ENCODE measurements at places on chromosomes 5 and 9.
A peak's percentile ranks its signal among the peaks of the same experiment; 100 is the strongest.

GRCh38 chr5:170503990-170504596 lies at the start of gene KCNIP1:
TSS of gene KCNIP1 (plus strand) at chr5:170504020.
- DNase-seq = no peak

- DNase-seq = no peak
Observed at GRCh38 chr9:83669067-83669466, 38.7 kb downstream of the UBQLN1 start.

GRCh38 chr5:36305571-36306326 lies 4.0 kb upstream of the RANBP3L start:
- no peak for DNase-seq

DNA sequence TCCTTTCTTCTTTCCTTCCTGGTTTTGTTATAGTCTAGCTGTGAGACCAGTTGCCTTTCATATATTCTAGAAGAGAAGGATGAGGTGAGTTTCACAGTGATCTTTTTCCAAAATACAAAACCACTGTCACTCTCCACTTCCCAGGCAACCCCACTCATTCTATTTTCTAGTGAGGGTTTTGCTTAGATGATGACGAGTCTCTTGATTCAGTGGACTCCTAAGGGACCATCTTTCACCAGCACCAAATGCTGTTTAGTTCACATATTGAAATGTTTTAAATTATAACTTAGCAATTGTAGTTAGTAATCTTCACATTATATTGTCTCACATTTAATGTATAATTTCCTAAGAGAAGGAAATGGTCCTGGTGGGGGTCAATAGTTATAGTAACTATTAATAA lies 25.2 kb downstream of the PIK3R1 start:
- DNase-seq = no peak

GRCh38 chr5:153987301-153987700 lies 51.4 kb downstream of the FAM114A2 start:
- DNase-seq = no peak

- DNase-seq = no peak
Observed at GRCh38 chr9:6945816-6946215, 188.0 kb downstream of the KDM4C start.

DNA sequence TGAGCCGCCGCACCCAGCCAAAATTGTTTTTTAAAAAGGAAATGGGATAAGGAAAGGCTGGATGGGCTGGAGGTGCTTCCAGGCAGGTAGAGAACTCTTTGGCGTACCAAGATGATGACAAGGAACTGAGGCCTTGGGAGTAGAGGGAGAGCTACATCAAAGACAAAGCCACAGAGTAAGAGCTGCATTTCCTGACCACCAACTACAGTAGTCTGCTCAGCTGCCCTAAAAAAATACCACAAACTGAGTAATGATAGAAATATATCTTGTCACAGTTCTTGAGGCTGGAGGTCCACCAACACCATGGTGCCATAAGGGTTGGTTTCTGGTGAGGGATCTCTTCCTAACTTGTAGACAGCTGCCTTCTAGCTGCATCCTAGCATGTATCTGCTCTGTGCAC lies 8.2 kb downstream of the OR1K1 start:
- no peak for DNase-seq

DNA sequence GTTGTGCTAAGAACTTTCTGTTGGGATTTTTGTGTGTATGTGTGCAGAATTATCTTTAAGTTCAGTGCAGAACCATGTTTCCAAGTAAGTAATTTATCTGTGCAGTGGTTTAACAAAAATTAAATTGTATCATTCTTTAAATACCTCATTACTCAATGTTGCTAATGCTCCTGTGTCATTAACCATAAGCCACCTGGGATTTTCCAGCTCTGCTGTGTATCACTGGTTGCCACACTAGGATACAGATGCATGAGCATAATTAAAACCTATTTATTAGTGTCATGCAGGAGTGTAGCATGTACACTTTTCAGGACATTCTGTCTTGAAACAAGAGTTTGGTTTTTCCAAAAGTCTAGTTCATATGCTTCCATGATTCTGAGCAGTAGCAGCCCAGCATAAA lies 120.4 kb upstream of the PTGER4 start:
- no peak for DNase-seq

GRCh38 chr5:1785062-1785461 lies 14.6 kb downstream of the MRPL36 start:
- DNase-seq = no peak

- no peak for DNase-seq
Observed at GRCh38 chr9:37575511-37575914, 667 bp downstream of the FBXO10 start.

DNA sequence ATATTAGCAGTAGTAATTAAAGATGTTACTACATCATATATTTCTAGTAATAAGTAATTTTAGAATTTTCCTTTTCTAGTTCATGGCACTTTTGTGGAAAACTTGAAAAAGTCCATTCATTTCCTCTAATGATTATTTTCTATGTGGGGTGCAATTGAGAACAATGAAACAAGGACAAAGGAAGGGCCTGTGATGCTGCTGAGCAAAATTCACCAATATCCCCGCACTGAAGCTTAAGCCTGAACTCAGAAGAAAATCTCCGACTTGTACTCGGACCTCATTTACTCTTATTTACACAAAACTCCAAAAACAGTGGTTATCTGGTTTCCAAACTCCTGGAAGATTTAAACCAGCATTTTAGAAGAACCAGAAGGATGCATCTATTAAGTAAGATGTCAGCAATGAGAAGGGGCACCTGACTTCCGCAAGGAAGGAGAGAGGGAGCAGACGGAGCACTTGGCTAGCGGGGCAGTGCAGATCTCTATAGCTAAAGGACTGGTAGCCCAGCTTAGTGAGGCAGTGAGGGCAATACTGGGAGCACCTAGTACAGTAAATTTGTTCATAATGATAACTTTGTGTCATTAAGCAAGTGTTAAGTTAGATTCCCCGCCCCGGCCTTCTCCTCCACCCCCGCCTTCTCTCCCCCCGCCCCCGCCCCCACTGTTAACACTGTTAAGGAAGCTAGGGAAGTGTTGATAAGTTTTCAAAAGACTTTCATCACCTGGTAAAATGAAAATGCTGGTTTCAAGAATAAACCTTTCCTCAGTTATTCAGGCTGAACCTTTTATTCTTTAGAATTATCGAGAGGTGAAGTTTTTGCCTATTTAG lies 123.3 kb downstream of the ZSWIM6 start:
- no peak for DNase-seq

DNA sequence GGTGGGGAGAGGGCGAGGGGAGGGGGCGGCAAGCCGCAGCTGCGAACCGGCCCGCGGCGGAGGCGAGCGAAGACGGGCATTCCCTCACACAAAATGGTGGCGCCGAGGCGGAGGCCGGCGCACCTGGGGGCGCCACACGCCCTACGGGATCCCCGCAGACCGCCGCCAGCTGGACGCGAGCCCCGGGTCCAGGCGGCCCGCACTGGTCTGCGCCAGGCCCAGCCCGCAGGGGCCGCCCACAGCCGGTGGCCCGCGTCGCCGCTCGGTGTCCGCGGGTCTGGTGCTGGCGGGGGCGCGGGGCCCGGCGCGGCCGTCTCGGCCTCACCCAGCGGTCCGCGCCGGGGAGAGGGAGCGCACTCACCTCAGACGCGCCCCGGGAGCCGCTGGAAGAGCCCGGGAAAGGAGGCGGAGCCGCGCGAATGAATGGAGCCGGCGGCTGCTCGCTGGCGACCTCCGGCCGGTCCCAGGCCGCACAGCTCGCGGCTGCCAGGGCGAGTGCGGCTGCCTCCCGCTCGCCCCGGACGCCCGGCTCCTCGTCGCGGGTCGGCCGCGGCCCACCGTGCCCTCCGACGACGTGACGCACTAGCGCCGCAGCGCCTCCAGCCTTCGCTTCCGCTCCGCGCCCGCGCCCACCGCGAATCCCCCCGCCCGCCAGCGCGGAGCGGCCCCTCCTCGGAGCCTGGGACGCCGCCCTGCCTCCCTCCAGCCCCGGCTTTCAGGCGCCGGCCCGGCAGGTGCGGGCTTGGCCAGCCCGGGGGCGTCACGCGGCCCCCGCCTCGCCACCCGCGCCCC lies at the start of gene FAM169A:
FAM169A (minus strand) TSS at position 584 of the 792 bp plus-strand sequence. CDS start 24,711 bp downstream, outside the sequence.
- DNase-seq = peak; percentile 16

DNA sequence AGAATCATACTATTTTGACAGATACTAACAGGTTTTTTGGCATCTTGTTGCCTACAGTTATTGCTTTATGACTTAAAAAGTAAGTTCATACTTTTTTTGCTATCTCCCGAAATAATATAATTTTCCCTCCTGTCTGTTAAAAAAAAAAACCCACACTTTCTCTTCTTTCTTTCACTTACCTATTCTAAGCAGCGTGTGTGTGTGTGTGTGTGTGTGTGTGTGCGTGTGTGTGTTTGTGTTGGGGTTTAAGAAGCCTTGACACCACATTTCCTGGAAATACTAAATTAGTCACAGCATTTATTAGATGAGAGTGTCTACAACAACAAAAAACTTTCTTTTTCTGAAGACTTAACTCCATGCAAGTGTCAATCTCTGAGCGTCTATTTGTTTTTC lies 12.4 kb downstream of the TNFAIP8 start:
- DNase-seq = no peak

DNA sequence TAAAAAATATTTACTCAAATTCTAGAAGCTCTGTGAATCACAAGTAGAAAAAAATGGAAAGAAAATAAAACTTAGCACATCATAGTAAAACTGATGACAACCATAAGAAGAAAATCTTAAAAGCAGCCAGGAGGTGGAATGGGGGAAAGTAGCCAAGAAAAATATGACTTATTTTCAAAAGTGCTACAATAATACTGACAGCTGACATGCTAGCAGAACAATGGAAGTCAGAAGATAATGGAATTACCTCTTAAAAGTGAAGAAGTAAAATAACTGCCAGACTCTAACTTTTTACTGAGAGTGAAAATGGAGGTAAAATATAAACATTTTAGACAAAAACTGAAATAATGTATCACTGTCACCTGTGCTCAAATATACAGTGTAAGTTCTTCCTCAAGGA lies 532.2 kb upstream of the SGCD start:
- no peak for DNase-seq

- DNase-seq = no peak
Observed at GRCh38 chr9:135448663-135449100, 30.9 kb upstream of the PPP1R26 start.

GRCh38 chr5:77498952-77499351 lies 6.8 kb upstream of the WDR41 start:
- no peak for DNase-seq

DNA sequence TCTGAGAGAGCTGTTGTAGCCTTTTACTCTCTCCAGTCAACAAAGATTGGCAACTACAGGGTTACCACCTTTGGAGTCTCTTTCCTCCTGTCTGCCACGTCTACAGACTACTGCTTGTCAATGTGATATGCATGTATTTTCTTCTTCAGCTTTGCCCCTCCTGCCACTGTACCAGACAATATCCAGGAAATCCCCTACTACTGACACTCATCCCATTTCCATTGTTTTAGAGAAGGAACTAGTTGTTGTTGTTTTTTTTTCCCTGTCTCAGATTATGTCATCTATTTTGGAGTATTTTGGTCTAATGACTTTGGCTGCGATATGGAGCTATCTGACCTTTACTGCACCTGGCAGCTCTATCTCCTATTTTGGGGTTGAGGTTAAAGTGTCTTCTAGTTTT lies 50.1 kb upstream of the MACIR start:
- no peak for DNase-seq

GRCh38 chr5:116395226-116395625 lies 179.4 kb downstream of the SEMA6A start:
- peak; percentile 15 for DNase-seq

DNA sequence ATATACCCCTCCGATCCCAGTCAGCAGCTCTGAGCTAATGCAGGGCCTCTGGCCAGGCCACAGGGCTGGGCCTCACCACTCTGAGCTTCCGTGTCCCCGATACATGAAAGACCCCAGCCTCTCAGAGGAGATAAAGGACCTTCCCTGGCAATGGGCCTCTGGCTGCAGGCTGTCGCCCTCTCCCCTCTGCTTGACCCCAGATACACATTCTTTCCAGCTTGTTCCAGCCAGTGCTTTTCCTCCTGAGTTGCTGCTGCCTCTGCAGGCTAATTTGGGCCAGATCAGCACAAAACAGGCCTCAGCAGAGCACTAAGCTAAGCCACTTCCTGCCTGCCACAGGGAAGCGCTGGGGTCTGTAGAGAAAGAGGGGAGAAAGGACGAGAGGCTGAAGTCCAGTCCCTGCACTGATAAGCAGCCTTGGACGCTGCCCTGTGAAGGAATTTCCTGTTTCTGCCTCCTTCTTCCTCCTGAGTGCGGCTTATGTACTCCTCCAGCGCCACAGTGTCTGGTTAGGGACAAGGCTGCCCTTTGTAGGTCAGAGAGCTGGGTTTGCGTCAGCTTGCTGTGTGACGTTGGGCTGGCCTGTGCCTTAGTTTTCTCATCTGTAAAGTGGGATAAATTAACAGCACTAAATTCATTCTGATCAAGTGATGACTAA lies 73.0 kb upstream of the IL17B start:
- no peak for DNase-seq

DNA sequence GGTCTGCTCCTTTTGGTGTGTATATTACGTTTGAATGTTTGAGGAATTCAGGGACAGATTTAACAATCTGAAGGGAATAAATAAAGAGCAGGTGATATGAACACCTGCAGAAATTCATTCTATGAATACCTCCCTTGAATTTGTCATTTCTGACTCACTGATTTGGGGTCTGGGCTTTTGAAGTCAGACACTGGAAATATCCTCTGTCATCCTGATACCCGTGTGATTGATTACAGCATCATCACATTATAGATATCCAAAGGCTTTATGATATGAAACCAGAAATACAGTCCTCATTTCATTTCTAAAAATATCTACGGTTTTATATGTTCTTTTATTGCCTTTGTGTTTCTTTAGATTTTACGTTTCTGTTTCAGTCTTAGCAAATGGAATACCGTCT lies 68.5 kb downstream of the TMEM232 start:
- no peak for DNase-seq

- no peak for DNase-seq
Observed at GRCh38 chr5:137828180-137828579, 39.5 kb upstream of the MYOT start.

DNA sequence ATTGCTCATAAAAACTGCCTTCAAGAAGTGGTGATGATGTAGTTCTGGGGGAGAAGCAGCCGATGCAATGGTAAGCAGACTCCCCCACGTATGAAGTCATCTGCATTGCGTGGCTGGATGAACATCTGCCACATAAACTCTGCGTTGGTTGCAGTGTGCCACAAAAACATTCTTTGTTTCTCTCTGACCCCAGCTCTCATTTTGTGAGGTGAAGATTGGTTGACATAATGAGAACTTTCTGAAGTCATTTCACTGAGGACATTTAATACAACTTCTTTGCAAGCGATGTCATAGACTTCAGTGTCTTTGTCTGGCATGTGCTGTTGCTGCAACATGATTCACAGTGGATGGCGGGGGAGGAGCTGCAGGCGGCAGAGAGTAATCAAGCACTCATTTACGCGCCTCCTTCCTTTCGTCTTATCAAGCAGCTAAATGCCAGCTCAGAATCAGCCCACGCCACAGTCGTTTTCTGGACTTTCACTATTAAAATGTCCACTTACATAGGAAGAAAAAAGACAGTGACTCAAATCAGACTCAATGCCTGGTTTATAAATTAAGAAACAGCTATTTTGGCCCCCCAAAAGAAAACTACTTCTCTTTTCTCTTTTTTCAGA lies 91.5 kb upstream of the NFIL3 start:
- peak; percentile 34 for DNase-seq

GRCh38 chr5:6252581-6252980 lies 125.8 kb downstream of the MED10 start:
- no peak for DNase-seq

Measured in NCI-H510A (cell line).